ENCODE measurements at places on chromosomes 1 and 21.
A peak's percentile ranks its signal among the peaks of the same experiment; 100 is the strongest.

- DNase-seq, result no peak
These were observed 18.9 kb downstream of the CAPN2 start for GRCh38 chr1:223731133-223731770.

DNA sequence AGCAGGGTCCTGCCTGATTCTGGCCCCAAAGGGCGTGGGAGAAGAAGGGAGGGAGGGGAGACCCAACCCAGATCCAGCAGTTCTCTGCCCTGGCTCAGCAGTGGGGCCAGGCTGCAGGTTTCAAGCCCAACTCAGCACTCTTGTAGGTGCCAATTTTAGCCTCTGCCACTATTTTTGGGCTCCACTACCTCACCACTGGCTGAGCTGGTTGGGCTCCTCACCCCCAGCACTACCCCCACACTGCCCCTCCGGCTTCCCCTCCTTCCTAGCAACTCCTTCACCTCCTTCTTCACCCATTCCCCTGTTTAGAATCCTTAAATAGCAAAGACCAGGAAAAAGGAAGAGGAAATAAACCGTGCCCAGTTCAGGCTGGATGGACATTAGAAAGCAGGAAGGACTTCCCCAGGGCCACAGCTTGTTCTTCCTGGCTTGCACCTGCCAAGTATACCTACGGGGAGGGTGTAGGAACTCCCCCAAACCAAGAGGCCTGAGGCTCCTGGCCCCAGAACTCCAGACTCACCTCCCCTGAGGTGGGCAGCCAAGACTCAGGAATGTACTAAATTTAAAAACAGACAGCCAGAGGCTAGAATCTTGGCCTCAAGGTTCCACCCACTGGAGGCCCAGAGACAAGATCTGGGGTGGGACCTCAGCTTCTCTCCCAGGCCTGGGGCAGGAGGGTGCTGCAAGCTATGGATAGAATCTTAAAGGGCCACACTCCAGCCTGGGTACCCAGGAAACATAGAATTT, 1.4 kb upstream of the ARHGEF2 start:
- DNase-seq, result no peak

- no peak for DNase-seq
These were observed 145.1 kb downstream of the TM2D1 start for GRCh38 chr1:61579802-61580201.

DNA sequence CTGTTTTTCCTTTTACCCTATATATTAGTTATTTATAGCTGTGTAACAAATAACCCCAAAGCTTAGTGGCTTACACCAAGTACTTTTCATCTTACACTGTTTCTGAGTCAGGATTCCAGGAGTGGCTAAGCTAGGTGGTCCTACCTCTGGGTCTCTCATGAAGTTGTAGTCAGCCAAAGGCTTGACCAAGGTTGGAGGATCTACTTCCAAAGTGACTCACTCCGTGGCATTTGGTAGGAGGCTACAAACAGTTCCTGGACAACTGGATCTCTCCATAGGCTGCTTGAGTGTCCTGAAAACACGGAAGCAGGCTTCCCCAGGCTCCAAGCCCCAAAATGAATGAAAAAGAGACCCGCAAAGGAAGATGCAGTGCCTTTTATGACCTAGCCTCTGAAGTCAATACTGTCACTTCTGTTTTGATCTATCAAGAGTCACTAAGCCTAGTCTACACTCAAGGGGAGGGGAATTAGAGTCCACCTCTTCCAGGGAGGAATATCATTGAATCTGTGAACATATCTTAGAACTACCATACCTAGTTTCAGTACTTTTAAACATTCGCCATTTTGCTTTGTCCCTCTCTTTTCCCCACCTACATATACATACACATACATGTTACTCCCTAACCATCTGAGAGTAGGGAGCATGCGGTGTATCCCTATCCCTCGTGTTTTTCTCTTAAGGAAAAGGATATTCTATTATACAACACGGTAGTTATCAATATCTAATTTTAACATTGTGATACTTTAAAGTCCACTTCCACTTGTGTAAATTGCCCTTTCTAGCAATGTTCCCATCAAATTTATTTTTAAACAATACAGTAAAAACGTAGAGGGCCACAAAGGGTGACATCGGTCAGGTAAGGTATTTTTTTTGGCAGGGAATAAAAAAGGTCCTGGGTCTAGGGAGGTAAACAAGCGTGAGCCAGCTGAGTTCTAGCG, 67.2 kb downstream of the SLC35A3 start:
- DNase-seq, result no peak

- DNase-seq, result no peak
These were observed 39.9 kb downstream of the EPB41 start for GRCh38 chr1:28954126-28954726.

GRCh38 chr1:207837673-207838072, 73.3 kb downstream of the CD34 start:
- no peak for DNase-seq

GRCh38 chr21:42147386-42148020, 71.4 kb upstream of the ABCG1 start:
- DNase-seq, result no peak

DNA sequence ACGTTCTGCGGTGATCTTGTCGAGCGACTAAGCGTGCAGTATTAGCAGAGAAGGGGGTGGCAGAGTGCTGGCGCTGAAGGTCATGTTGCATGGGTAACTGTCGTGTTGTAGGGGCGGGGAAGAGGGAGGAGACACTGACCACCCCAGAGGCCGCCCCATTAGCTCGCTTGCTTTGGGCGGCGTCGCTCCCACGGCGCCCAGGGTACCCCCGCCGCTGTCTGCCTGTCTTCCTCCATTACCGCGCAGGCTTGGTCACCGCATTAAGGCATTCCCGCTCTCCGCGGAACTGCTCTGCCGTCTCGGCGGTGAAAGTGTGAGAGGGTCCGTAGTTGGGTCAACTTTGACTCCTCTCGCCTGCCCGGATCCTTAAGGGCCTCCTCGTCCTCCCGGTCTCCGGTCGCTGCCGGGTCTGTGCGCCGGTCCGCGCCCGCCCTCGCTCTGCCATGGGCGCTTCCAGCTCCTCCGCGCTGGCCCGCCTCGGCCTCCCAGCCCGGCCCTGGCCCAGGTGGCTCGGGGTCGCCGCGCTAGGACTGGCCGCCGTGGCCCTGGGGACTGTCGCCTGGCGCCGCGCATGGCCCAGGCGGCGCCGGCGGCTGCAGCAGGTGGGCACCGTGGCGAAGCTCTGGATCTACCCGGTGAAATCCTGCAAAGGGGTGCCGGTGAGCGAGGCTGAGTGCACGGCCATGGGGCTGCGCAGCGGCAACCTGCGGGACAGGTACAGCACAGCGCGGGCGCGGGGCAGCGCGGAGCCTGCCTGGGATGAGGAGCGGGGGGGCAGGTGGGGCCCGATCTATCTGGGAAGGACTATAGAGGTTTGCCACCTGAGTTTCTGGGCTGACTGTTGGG, at the start of gene MTARC2:
Gene MTARC2, plus strand, starts transcription at position 234 of the 846 bp plus-strand sequence. Its CDS starts 210 bp downstream, at position 444.
- DNase-seq, result peak; percentile 56

GRCh38 chr1:228095938-228096337, 7.2 kb downstream of the C1orf35 start:
- DNase-seq, result no peak

- no peak for DNase-seq
These were observed 232.6 kb upstream of the PLXNA2 start for GRCh38 chr1:208476846-208477170.

DNA sequence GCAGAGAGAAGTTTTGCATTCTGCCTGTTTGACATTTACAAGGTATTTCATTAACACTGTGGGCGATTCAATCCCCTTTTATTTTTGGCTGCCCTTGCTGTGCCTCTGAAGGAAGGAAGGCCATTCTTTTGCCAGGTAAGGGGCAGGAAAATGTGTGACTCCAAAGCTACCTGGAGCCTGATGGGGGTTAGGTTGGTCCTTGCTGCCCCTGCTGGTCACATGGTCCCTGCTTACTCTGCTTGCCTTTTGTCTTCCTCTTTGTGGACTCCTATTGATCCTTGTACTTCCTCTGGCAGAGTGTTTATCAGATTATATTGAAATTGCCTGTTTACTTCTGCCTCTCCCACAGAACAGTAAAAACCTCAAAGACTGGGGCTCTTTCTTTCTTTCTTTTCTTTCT, 65.7 kb downstream of the ST6GALNAC3 start:
- DNase-seq, result no peak

DNA sequence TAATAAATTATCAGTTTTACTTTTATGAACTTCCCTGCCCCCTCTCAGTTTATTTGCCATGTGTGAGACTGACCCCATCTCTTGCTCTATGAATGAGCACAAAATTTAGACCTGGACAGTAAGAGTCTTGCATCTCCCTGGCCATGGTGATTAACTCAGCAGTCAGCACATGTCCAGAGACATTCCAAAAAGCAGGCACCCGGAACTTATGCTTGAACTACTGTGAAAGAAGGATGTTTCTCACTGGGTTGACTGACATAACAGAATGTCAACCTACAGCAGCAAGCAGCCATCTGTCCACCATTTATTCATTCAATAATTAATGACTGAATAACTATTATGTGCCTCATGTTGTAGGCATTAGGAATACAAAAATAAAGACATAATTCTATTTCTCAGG, 11.3 kb upstream of the SEC16B start:
- no peak for DNase-seq

- no peak for DNase-seq
These were observed 88.7 kb downstream of the WDR4 start for GRCh38 chr21:42790520-42791065.

- no peak for DNase-seq
These were observed 108.0 kb upstream of the ZBTB40 start for GRCh38 chr1:22343456-22344328.

- no peak for DNase-seq
These were observed 981 bp upstream of the KIAA1614 start for GRCh38 chr1:180911640-180912191.

GRCh38 chr1:197424380-197424779, 156.3 kb downstream of the CRB1 start:
- DNase-seq, result no peak

DNA sequence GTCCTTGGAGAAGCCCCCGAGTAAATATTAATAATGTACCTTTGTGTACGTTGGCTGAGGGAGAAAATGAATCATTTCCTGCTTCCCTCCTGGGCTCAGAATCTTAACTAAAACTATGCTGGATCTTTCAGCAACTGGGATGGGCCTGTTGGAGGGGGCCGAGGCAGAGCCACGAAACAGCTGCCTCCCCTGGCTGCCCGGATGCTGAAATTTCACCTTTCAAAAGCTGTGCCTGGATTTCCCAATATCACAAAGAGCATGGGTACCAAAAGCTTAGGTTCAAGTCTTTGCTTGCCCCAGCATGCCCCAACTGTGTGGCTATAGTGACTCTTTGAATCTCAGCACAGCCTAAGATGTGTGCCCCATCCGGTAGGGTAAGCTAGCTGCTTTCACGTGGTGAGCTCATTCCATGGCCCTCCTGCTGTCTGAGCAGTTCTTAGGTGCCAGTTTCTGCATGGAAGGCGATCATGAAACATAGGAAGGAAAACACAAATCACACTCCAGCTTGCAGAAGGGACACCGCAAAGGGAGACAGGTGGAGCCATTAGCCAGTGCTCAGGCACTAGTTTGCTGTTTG, 473.5 kb downstream of the PTPRU start:
- DNase-seq, result no peak

GRCh38 chr21:35257413-35257812, 208.3 kb upstream of the RUNX1 start:
- DNase-seq, result no peak

DNA sequence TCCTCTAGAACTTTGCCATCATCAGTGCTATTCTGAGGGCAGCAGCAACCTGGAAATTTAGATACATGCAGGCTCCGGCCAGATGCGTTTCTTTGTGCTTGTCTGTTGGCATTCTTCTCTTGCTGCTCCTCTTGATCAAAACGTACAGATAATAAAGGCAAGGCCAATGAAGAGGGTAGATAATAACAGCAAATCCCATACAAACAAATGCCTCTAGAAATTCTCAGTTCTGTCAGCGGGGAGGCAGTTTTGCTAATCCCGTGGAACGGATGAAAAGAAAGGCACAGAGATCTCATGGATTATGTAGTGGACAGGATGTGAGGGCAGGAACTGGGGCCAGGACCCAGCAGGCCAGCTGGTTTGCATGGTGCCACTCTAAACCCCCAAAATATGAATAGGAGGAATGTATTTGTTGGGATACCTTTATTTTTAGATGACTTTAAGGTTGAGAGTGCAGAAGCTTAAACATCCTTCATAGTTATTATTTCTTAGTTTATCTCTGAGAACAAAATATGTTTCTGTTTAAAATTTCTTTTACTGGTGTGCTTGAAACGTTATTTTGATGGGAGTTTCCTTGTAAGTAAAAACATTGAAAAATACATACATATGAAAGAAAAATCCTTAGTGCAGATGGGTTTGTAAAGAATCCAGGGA, 1.5 kb downstream of the ITSN1 start:
- no peak for DNase-seq

- DNase-seq, result peak; percentile 64
These were observed at the start of gene NFASC for GRCh38 chr1:204870160-204870912. Gene NFASC, plus strand, starts transcription at chr1:204870862. Its CDS starts 73,454 bp downstream, at chr1:204944316.

- no peak for DNase-seq
These were observed 99.3 kb upstream of the ESRRG start for GRCh38 chr1:216822480-216822879.

GRCh38 chr1:185935360-185935759, 201.2 kb downstream of the HMCN1 start:
- DNase-seq, result no peak

DNA sequence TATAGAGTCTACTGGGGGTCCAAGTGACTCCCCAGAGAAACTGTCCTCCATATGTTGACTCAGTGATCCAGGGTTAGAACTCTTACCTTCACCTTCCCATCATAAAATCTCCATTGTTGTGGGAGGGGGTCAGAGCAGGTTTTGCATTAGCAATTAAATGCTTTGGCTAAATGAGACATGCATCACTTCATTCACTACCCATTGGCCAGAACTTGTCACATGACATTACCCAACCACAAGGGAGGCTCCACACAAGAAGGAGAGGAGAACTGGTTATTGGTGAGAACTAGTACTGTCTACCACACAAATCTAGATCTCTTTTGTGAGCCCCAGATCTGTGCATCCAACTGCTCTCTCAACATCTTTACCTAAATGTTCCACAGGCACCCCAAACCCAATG, 4.2 kb upstream of the C1orf162 start:
- DNase-seq, result no peak

DNA sequence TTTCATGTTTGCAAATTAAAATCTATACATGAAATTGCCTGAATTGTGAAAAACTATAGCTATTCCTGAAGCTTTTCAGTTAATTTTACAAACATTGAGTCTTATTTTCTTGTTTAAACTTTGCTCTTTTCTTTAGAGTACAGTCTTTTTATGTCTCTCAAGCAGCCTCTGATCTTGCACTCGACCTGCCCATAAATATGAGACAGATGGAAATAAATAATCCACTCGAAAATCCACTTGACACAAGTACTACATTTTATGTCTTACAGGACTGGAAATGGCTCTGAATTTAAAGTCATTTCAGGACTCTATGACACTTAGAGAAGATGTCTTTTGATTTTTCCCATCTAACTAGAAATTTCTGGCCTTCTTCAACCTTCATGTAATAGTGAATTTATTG, 283.8 kb downstream of the USP25 start:
- no peak for DNase-seq
